ENCODE measurements at places on chromosomes 1 and 21. TPM values are rescaled to one million over a fixed set of nuclear protein-coding genes. Genes with fewer than 3 reads are reported as not detected.

- DNase-seq, result no peak
Observed at GRCh38 chr1:159851407-159851806, 11.1 kb downstream of the VSIG8 start.

APCS gene
- not detected for total RNA-seq

DNA sequence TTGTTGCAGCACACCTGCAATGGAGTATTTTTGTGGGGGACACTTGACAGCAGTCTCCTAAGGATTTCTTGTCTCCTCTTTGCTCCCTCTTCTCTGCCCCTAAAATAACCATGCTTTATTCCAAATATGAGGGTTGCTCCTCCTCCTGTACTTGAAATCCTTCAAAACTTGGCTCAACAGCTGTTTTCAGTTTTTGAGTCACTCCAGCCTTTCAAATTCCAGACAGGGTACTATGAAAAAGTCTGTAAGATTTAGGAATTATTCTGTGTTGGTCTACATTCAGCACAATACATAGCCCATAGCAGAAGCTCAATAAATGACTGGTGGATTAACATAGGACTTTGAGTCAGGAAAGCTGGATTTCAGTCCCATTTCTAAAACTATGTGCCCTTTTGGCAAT is 5.5 kb downstream of the AP4B1 start:
- peak; percentile 60 for DNase-seq

DNA sequence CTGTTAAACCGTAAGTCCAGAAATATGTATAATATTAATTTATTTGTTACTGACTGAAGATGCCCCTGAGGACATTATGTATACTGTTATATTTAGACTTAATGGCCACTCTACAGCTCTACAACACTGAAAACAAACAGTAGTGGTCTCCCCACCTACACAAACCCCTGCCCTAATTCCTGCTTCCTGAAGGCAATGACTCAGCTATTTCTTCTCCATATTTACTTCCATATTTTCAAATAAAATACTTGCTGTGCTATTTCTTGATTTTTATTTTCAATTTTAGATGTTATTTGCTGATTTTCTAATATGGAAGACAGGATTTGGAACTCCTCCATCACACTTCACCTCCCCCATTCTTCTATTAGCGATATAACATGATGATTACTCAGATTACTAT is 97.6 kb downstream of the PCNX2 start:
- DNase-seq, result no peak

DNA sequence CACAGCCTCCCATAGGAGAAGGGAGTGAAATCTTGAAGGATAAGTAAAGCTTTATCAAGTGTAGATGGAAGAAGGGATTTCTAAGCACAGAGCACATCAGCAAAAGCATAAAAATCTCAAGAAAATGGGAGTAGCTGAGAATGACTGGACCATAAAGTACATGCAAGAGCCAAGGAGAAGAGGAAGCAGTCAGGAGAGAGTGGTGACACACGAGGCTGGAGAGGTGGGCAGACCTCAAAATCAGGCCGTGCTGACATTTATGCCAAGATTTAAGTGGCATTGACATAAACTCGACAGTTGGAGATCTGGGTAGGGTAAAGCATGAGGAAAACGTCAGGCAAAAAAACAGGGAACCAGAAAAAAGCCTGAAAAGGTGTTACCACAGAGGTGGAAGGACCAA is 62.3 kb downstream of the GFI1 start:
- DNase-seq, result no peak

PM20D1 gene
- 0.22 TPM for total RNA-seq

OLIG2 gene
- total RNA-seq, result not detected

HYI gene
- 28.5 TPM for total RNA-seq

KMO gene
- not detected for total RNA-seq

GRCh38 chr1:29524285-29525065 is 288.2 kb downstream of the PTPRU start:
- no peak for DNase-seq

DNA sequence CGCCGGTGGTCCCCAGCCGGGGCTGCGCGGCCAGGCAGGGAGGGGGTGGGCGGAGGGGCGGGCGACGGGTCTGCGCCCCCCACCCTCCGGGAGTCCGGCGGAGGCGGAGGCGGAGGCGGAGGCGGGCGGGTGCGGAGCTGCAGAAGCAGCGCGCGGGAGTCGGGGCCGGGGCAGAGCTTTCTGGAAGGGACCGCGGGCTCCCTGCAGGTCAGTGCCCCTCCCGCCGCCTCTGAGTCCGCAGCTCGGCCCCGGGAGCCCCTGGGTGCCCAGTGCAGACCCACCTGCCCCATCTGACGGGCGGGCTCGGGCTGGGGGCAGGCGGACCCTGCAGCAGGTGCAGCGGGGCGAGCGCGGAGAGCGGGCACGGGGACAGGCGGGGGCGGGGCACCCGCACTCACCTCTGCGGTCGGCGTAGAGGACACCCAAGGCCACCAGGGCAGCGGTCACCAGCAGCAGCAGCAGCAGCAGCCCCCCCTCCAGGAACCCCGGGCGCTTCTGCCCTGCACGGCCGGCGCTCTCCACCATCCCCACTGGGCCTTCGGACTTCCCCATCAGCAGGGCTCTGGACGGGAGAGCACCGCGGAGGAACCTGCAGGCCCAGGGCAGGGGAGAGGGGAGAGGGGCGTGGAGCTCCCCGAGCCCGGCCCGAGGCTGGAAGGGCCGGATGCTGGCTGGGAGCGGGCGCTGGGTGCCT is 3.7 kb downstream of the MMEL1 start:
- no peak for DNase-seq

GRCh38 chr1:178768423-178768822 is 43.4 kb downstream of the RALGPS2 start:
- DNase-seq, result peak; percentile 58

- no peak for DNase-seq
Observed at GRCh38 chr21:36741506-36741905, 42.6 kb downstream of the SIM2 start.

- no peak for DNase-seq
Observed at GRCh38 chr1:201283836-201284553, 689 bp downstream of the PKP1 start.

GRCh38 chr1:76140227-76140626 is 65.7 kb downstream of the ST6GALNAC3 start:
- DNase-seq, result no peak

DNA sequence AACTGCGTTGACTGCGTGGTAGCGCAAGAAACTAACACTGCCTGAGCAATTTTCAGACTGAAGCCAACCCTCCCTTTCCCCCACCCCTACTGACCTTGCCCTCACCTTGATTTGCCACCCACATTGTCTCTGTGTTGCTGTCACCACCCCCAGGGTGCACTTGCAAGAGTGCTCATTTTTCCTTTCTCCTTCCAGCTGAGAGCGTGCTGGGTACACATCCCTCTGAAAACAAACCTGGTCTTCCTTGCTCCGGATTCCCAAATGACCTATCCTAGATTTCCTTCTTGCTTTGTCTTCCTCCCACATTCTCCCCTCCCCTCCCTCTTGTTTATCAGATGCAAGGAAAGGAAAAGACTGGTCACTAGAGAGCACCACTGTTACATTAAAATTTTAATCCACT is 24.2 kb downstream of the MPZ start:
- no peak for DNase-seq

GRCh38 chr1:32549616-32550015 is 10.4 kb downstream of the ZBTB8A start:
- DNase-seq, result no peak

LCE3D gene
- not detected for total RNA-seq

- peak; percentile 76 for DNase-seq
Observed at GRCh38 chr1:184649451-184649888, 105.2 kb downstream of the EDEM3 start.

- no peak for DNase-seq
Observed at GRCh38 chr21:39644062-39644560, 31.4 kb downstream of the B3GALT5 start.

DNA sequence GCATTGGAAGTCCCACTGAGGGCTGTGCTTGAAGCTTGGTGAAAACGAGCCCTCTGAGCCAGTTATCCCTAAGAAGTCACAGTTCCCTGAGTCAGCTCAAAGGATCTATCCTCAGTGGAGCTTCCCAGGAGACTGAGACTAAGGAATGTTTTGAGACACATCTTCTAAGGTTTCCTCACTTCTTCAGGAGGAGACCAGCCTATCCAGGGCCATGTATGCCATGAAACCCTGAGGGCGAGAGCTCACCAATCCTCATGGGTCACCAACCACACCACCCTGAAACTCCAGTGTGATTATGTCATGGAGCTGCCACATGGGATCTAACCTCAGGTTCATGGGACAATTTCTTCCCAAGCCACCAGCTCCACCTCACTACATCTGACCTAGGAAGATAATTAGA is 7.6 kb upstream of the TIE1 start:
- DNase-seq, result peak; percentile 12

- DNase-seq, result no peak
Observed at GRCh38 chr1:179296356-179297104, 2.9 kb downstream of the SOAT1 start.

DNA sequence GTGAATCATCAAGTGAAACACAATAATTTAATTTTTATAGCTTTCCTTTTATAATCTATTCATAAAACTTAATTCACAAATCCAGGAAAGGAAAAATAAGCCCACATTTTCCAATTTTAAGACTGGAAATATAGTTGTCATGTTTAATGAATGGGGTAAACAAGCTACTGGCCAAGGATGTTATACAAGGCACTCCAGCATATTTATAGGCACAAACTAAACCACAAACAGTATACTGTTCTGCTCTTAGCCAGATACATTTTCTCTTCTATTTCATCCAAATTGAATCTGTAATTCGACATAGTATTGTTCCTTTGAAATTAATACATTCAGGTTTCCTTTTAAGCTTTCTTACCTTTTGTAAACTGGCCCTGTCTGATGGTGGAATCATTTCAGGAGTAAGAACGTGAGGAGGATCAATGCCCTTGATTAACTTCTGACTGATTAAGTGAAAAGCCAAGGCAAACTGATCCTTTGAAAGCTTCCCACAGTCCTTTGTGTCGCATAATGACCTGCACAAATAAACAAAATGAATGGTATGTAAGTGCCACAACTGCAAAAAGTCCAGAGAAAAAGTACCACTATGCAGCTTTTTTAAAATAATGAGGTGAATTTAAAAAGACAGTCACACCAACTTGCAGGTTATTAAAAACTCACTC is 74.4 kb downstream of the EPS15 start:
- no peak for DNase-seq

DNA sequence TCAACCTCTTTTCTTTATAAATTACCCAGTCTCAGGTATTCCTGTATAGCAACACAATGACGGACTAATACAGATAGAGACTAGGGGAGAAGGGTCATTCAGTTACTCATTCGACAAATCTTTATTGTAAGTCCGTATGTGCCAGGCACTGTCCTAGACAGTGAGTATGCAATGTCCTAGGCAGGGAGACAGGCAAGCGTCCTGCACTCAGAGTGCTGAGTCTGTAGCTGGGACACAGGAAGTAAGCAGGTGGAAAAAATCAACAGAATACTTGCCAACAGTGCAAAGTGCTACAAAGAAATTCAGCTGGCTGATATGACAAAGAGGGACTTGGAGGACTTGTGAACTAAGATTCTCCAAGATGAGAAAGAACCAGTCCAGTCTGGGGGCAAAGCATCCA is 92.2 kb upstream of the ZBTB40 start:
- no peak for DNase-seq

- no peak for DNase-seq
Observed at GRCh38 chr1:15343099-15343498, 66.6 kb upstream of the EFHD2 start.

FCRLB gene
- 14.5 TPM for total RNA-seq

- DNase-seq, result peak; percentile 5
Observed at GRCh38 chr1:62613890-62614289, 16.6 kb downstream of the ANGPTL3 start.

UBE2U gene
- not detected for total RNA-seq

DNA sequence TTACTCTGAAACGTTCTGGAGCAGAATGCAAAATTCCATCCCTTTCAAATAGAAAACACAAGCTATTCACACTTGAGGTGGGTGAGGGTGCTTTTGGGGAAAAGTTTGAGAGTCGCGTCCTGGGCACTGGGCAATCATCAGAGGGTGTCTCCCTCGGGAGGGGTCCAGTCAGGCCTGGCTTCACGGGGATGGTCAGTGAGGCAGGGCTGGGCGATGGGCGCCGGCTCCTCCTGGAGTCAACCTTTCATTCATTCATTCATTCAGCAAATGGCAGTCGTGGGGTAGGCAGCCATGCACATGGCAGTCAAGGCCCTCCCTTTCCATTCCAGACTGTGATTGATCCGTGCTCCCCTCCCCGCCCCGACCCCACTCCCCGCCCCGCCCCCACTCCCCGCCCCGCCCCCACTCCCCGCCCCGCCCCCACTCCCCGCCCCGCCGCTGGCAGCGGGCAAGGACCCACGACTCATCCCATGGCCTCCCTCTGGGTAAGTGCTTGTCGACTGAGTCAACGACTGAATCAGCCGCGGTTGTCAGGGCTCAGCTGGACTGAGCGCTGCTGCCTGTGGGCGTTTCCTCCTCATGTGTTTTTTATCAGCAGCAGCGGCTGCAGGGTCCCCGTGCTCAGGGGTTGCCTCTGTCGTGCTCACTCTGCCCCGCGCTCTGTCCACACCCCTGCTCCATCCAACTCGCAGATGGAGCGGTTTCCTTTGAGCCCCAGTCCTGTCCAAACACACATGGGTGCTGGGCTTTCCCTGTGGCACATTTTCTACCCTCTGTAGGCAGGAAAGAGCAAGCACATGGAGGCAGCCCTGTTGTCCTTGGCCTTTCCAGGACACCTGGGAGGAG is 12.5 kb upstream of the SPSB1 start:
- peak; percentile 99 for DNase-seq

CD53 gene
- not detected for total RNA-seq

BCAN gene
- not detected for total RNA-seq

- DNase-seq, result no peak
Observed at GRCh38 chr21:17479606-17480005, 33.2 kb upstream of the CXADR start.

DNA sequence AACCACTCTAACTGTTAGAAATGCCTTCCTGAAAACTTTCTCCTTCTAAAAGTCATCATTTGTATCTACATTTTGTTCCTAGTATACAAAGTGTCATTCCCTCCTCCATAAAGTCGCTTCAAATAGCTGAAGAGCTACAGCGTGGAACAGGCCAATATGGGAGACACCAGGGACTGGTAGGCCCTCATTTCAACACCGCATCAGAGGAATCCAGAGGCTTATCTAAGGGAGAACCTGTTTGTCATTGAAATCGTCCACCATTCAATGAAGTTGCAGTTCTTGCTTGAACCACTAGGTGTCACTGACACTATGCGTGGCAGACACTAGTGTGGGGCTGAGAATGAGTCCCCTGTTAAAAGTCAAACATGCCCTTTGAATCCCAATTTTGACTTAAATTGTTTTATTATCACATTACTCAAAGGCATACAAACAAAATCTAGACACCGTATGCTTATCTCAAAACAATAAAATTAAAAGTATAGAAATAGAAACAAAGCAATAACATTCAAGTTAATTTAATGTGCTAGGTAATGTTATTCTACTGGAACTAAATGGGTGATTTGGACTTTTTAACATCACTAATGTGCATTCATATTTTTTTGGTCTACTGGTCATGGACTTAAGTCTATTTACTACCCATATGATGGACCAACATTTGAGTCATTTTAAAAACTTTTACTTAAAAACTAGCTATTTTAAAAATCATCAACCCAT is 182.3 kb downstream of the FCRL5 start:
- DNase-seq, result peak; percentile 56

- DNase-seq, result no peak
Observed at GRCh38 chr1:18666317-18666920, 35.8 kb downstream of the PAX7 start.

All from GM23248 (cell line).